NCI-H2081 (cell line): ENCODE measurements at places on chromosomes 1 and 21.

DNA sequence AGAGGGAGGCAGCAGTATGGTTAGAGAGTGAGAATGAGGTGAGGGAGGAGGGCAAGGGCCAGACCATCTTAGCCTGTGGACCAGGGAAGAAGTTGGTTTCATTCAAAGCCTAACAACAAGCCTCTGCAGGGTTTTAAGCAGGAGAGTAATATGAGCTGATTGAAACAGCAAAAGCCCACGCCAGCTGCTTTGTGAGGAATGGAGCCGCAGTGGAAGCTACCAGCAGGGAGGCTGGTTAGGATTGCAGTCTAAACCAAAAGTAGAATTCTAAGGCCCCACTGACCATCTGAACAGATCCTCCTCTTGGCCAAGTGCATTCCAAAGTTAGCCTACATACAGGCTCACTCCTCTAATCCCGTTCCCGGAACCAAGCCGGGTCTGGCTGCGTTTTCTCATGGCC lies 44.8 kb downstream of the OLFML3 start:
- no peak for DNase-seq

DNA sequence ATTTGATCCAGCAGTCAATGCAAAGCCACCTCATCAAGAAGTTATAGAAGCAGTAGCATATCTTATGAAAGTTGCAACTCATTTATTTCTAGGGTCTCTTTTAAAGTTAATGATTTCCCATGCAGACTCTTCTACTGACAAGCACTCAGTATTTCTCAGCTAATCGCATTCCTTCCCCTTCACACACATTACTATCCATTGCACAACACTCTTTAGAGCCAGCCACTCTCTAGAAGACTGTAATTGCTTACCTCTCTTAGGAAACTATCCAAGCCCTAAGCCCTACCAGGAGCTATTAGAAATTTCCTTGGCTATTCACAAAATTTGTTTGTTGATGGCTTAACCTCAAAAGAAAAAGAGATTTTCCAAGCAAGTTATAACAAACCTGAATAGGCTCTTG lies 106.0 kb downstream of the ADAMTS1 start:
- DNase-seq: no peak

- DNase-seq: no peak
These were observed 76.8 kb downstream of the CD34 start for GRCh38 chr1:207833956-207834660.

- DNase-seq: no peak
These were observed 160.7 kb downstream of the IER5 start for GRCh38 chr1:181249186-181249585.

DNA sequence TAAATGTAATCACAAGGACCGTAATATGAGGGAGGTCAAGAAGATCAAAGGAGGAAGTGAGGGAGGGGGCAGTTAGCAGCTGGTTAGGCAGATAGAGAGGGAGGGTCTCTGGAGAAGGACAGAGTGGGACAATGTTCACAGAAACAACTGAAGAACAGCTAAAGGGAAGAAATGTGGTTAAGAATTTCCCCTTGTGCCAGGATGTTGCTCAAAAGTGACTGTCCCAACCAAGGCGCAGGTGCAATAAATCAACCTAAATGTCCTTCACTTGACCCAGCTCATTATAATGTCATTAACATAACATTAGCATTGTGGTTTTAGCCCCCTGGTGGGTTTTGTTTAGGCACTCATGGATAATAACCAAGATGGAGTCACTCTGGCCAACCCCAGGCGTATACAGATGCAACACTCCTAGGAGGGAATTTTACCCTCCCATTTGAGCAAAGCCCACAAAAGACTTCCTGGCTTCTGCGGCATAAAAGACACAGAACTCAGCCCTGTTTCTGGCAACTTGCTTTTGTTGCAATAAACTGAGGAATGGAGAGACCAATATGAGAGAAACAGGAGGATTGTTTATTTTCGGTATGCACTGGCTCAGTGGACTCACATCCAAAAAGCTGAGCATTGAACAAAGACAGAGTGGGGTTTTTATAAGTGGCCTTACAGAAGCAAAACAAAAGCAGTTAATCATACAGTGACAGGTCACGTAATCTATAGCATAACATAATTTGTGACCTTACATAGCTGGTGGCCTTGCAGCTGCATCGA lies 7.3 kb upstream of the CA6 start:
- DNase-seq: no peak

- no peak for DNase-seq
These were observed 68.5 kb upstream of the ADAM30 start for GRCh38 chr1:119964673-119965363.

GRCh38 chr21:30306884-30307283 lies 13.2 kb downstream of the KRTAP26-1 start:
- DNase-seq: peak; percentile 29

DNA sequence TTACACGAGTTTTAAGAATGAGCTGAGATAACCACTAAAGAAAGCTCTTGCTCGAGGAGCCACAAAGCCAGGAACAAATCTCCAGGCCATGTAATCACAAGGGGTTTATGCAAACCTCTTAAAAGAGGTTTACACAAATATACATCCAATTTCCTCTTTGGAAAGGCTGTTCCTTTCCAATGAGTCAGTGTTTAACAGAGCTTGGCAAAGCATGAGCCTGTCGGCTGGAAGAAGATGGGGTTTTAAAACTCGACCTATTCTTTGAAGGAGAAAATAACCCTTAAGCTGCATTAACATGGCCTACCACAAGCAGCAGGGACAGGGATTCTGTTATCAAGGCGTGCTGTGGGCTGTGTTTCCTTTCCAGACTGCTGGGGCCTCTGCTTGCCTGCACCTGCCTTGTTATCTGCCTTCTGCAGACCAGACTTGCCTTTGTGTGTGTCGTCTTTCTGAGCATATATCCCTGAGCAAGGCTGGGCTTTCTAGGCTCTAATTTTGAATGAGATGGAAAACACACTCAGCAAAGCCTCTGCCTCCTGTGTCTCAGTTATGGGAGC lies 40.6 kb upstream of the CYP2J2 start:
- DNase-seq: no peak

DNA sequence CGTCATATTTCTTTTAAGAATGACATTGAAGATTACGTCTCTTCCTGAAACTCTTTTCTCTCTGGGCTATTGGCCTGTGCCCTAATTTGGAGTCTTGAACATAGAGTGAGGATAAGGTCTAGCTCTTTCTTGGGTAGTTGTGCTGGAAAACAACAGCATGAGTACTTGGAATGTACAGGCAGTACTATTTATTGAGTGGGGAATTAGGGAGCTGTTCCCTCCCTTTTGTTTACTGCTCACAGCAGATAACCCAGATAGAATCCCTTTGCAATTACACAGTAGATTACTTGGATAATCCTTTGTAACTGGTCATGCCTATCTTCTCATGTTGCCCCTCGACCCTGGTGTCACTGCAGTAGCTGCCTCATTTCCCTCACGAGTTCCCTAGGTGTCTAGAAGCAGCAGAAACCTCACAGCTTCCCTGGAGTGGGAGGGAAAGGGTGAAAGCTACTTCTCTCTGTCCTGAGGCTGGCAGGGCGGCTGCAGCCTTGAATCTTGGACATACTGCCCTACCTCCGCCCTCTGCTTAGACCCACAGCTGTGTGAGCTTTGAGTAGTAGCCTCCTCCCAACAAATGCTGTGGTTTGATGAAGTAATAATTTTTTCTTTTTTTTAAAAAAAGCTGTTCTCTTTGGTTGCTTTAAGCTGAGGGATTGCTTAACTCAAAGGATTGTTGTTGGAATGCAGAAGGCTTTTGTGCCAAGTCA lies 70.6 kb downstream of the FGGY start:
- DNase-seq: no peak

DNA sequence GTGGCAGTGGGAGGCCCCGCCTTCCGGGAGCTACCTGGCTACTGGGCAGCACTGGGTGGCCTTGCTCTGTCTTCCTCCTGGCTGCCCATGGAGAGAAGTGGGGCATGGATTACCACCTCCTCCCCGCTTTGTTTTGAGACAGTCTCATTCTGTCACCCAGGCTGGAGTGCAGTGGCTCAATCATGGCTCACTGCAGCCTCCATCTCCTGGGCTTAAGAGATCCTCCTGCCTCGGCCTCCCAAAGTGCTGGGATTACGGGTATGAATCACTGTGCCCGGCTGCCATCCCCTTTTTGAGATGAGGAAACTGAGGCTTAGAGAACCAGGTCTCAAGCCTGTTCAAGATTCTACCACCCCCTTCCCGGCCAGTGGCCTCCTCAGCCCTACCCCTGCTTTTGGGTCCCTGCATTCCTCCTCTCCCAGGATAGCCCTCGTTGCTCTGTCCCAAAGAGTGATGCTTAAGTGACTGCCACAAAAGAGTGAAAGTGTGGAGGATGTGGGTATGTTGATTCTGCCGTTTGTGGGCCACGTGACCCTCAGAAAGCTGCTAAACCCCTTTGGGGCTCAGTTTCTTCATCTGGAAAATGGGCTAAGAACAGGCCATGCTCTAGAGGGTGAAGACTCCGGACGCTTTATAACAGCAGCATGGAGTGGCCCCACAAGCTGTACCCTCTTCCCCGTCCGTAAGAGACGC lies 7.8 kb downstream of the HES3 start:
- DNase-seq: no peak

GRCh38 chr1:200907611-200908097 lies 13.0 kb downstream of the INAVA start:
- DNase-seq: no peak

- peak; percentile 94 for DNase-seq
These were observed at the start of gene DYRK3 for GRCh38 chr1:206635080-206635977. DYRK3 (plus strand) TSS chr1:206635536; CDS start chr1:206635704, 168 bp downstream.

DNA sequence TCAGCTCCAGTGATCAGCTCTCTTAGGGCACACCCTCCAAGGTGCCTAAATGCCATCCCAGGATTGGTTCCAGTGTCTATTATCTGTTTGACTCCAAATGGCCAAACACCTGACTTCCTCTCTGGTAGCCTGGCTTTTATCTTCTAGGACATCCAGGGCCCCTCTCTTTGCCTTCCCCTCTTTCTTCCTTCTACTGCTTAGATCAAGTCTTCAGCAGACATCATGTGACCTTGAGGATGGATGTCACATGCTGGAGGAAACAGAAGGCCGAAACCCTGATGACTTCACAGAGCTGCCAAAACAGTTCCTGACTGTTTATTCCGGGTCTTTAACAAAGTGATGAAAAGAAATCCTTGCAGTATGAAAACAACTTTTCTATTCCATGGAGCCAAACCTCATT lies 24.4 kb upstream of the WDR26 start:
- no peak for DNase-seq

GRCh38 chr1:966135-966703 lies at the start of gene PLEKHN1:
PLEKHN1 (plus strand) TSS chr1:966482; CDS start chr1:966532, 50 bp downstream.
- no peak for DNase-seq

GRCh38 chr21:25170681-25171080 lies 436.6 kb downstream of the MRPL39 start:
- DNase-seq: no peak

GRCh38 chr1:64892576-64893573 lies 73.5 kb downstream of the JAK1 start:
- DNase-seq: no peak

DNA sequence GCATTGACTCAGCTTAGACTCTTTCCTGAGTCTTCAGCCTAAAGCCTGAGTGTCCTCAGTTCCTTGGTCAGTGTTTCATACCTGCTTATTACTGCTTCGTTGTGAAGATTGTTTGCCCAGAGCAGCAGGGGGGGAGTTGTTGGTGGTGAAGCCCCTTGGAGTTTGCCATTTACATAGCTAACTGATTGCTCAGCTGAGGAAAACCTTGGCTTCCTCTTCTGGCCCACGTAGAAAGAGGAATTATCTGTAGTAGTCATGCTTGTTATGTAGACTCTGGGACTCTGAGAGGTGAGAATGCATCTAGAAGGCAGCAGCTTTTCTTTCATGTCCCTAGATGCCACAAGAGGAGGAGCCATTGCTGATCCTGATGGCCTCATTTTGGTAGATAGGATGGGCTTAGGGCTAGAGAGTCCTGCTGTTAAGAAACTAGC lies 125.9 kb downstream of the MAST2 start:
- no peak for DNase-seq

GRCh38 chr1:110151175-110151669 lies 928 bp downstream of the SLC6A17 start:
- no peak for DNase-seq

DNA sequence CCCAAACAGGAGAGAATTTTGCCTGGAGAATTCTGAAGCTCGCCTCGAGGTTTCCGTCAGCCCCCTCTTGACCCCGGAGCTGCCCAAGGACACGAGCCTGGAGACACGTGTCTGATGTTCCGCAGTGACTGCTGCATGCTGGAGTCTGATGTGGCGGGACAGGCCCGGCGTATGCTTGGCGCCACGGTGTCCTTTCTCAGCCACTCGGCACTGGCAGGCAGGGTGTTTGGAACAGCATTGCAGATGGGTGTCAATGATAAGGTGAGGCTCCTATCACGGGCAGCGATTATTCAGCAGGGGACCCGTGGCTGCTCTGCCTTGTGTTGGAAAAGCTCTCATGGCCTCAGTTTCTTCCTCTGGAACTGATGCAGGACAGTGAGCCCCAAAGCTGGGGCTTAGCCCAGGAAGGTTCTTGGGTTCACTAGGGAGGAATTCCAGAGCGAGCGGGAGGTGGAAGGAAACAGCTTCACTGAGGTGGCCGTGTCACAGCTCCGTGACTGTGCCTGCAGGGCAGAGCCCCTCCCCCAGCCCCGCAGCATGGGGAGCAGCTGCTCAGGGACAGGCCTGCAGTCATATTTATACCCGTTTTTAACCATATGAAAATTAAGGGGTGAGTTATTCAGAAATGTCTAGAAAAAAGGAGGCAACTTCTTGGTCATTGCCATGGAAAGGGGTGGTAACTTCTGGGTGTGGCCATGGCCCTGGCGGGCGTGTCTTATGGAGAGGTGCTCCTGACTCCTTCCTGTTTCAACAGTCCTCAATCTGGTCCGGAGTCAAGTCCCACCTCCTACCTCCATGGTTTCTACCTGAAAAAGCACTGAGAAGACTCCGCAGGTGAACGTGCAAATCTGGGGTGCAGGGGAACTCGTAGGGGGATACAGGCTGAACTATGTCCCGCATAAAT lies 123.4 kb downstream of the SIK1 start:
- DNase-seq: no peak

DNA sequence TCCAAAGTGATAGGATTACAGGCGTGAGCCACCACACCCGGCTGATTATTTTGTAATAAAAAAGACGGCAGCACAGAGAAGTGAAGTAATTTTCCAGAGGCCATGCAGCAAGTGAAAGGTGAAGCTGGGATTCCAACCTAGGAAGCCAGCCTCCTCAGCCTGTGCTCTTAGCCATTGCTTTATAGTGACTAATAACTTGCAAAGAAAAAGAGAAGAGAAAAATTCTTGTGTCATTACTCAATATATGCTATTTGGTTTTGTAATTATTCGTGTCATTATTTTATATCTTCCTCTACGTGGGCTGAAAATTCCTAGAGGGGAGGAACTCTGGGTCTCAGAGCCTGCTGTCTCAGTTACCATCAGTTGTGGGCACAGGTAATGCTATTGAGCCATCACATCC lies 1.6 kb upstream of the IER5 start:
- no peak for DNase-seq

DNA sequence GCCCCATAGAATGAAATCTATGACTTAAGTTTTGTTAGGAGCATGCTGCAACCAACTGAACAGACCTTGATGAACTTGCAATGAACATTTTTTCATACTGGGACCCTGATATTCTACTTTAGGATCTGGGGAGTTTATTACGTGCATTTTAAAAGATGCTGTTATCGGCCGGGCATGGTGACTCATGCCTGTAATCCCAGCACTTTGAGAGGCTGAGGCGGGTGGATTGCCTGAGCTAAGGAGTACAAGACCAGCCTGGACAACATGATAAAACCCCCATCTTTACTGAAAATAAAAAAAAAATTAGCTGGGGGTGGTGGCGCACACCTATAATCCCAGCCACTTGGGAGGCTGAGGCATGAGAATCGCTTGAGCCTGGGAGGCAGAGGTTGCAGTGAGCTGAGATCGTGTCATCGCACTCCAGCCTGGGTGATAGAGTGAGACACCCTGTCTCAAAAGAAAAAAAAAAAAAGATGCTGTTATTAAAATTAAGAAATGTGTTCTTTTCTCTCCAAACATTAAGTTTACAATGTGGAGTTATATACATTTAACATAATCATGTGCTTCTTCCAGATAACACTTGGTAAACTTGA lies 7.1 kb downstream of the MPZL1 start:
- DNase-seq: no peak
